Common myeloid progenitor, CD34-positive (primary cell): ENCODE measurements at places on chromosomes 11 and 22.
A peak's percentile ranks its signal among the peaks of the same experiment; 100 is the strongest.

DNA sequence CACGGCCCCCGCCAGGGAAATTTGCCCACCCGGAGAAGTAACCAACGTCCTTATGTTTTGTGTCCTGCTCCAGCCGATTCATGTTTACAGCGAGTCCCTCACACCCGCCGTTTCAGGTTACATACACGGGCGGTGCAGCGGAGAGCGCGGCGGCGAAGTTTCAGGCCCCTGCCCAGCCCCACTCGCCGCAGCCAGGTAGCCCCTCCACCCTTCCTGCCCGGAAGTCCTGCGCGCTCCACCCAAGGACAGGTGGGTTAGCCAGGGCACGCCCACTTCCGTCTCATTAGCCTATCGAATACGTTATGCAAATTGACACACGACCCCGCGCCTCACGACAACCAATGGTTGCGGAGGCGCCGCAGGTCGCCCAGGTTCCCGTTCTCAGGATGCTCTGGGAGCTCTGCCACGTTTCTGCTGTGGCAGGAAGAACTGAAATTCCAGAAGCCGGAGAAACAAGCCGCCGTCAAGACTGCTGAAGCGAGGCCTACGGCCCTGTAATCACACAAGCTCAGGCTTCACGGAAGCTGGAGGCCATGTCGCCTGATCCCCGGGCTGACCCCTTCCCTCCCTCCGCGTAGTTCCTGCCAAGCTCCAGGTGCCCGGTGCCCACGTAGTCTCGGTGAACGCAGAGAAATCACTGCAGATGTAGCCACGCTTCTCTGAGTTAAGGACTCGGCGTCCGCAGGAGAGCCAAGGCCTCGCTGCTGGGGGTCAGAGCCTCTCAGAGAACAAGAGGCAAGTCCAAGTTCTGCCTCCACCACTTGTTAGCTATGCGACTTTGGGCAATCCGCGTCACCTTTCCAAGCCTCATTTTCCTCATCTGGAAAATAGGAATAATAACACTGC is 22.4 kb upstream of the MYH9 start:
- H3K27me3 ChIP-seq: no peaks in the 10 kb centered on the region
- peak; percentile 80 for DNase-seq
- H3K4me1 ChIP-seq: peaks cover 7% of the 10 kb centered on the region

GRCh38 chr11:48025984-48026340 is 45.6 kb downstream of the PTPRJ start:
- DNase-seq: no peak
- no peak overlapping the region for H3K27ac ChIP-seq
- H3K36me3 ChIP-seq: no peaks in the 10 kb centered on the region
- H3K4me3 ChIP-seq: no peak overlapping the region
- H3K27me3 ChIP-seq: no peaks in the 10 kb centered on the region

DNA sequence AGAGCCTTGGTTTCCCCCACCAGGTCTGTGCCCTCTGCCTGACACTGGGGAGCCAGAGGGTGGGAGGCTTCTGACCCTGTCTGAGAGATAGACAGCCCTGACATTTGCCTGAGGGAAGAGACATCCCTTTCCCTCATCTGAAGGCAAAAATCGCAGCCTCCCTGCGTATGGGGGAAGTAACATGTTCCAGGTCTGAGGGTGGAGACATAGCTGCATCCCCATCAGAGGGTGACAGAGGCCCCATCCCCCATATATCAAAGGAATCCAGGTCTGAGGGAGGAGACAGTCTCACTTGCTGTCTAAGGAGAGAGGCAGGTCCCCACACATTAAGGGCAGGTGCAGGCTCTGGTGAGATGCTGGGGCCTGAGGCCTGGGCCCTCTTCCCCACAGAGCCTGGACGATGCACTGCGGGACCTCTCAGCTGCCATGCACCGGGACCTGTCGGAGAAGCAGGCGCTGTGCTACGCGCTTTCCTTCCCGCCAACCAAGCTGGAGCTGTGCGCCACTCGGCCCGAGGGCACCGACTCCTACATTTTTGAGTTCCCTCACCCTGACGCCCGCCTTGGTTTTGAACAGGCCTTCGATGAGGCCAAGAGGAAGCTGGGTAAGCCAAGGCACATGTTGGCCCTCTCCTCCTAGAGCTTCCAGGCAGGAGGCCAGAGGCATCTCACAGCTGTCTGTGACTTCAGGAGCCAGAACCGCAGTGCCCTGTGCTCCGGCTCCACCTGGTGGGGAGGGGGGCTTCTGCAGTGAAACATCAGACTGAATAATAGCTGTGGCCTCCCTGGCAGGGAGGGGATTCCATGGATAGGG is 16.1 kb upstream of the RELT start:
- H3K4me1 ChIP-seq: no peaks in the 10 kb centered on the region
- no peak for DNase-seq
- no peak overlapping the region for H3K27ac ChIP-seq

DNA sequence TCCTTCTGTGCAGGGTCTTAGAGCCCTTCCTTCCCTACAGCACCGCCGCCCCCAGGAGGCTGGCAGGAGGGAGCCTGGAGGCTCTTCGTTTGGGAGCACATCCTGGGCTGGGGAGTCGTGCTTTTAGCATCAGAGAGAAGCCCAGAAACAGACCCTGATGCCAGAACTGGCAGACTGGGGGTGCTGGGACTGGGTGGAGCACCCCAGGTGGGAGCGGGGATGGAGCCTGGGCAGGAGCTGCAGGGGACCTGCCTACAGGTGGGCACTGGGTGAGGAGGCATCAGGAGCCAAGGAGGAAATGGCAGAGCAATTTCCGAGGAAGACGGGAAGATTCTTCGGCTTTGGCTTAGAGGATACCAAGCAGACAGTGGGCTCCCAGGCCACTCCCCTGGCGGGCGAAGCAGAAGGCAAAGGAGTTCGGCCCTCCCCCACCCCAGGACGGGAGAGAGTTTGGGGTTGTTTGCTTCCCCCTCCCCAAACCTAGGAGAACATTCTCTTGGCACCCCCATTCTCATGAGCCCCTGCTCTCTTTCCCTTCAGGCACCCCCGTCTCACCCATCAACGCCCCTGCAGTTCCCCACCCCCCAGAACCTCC is 1.1 kb downstream of the SYT7 start:
- no peaks in the 10 kb centered on the region for H3K36me3 ChIP-seq
- H3K27ac ChIP-seq: no peak overlapping the region
- peaks cover 66% of the 10 kb centered on the region for H3K27me3 ChIP-seq
- H3K4me1 ChIP-seq: peaks cover 10% of the 10 kb centered on the region
- H3K4me3 ChIP-seq: no peak overlapping the region

- H3K4me3 ChIP-seq: no peak overlapping the region
- DNase-seq: peak; percentile 77
- no peaks in the 10 kb centered on the region for H3K36me3 ChIP-seq
Observed at GRCh38 chr11:134727204-134727603, 315.2 kb upstream of the B3GAT1 start.

DNA sequence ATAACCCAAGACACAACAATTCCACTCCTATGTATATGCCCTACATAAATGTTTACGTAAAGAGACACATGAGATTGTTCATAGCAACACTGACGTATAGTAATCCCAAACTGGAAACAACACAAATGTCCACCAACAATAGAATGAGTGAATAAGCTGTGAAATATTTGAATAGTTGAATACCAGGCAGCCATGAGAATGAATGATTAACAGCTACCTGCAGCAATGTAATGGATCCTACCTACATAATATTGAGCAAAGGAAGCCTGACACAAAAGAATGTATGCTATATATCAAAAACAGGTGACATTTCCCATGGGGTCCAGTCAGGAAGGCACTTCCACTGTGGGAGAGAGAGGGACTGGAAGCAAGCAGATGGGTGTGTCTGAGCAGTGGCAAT is 92.8 kb upstream of the LINC01488 start:
- no peaks in the 10 kb centered on the region for H3K4me1 ChIP-seq
- H3K27me3 ChIP-seq: no peaks in the 10 kb centered on the region
- DNase-seq: no peak
- H3K27ac ChIP-seq: no peak overlapping the region
- no peaks in the 10 kb centered on the region for H3K36me3 ChIP-seq

DNA sequence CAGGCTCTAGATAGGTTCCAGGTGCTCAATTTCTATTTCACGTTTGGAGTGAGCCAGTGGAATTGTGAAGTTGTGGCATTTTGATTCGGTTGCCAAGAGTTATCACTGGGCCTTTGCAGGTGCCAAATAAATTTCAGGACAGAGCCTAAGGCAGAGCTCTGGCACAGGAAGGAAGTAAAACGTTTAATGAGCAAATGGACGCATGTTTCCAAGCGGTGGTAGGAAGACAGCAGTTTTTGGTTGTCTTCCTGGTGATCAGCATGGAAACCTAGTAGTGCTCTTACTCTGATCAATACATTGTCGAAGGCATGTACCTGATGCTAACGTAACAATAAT is 452 bp downstream of the BIRC3 start:
- H3K36me3 ChIP-seq: no peaks in the 10 kb centered on the region
- peak overlapping the region; percentile 91 for H3K27ac ChIP-seq
- no peak for DNase-seq

DNA sequence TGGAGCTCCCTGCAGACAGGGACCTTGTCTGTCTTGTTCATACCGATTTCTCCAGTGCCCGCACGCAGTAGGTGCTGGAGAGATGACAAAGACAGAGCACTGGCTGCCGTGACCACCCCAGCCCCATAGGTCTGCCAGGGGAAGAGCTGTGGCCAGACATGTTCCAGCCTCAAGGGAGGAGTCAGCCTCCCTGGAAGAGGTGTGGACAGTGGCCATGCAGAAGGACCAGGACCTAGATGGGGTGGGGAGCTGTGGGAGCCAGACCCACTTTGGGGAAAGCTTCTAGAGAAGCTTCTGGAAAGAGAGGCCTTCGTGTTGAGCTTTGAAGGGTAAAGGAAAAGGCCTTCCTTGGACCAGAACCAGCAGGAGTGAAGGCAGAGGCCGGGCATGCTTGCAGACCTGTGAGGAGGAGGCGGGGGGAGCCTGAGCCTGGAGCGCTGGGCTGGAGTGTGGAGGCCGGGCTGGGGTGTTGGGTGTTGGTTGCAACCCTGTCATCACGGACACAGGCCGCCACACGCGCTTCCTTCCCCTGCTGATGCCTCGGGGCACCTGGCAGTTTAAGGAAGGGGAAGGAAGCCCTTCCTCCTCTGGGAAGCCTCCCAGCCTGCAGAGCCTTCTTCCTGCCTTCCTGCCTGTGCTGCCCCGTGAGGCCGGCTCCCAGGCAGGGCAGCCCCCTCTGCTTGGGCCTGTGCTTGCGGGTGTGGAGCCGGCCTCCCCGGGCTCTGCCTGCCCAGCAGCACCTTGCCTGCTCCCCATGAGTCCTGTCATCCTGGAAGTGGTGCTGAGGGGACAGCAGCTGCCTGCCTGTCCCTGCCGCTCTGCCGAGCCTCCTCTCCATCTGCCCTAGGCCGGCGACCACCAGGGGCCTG is 12.3 kb downstream of the RELT start:
- no peak for DNase-seq
- no peaks in the 10 kb centered on the region for H3K36me3 ChIP-seq
- H3K4me1 ChIP-seq: peaks cover 72% of the 10 kb centered on the region
- no peaks in the 10 kb centered on the region for H3K27me3 ChIP-seq
- H3K27ac ChIP-seq: peak overlapping the region; percentile 27

- no peak overlapping the region for H3K27ac ChIP-seq
- H3K27me3 ChIP-seq: no peaks in the 10 kb centered on the region
- no peaks in the 10 kb centered on the region for H3K36me3 ChIP-seq
- H3K4me3 ChIP-seq: no peak overlapping the region
Observed at GRCh38 chr11:41289408-41289807, 170.0 kb downstream of the LRRC4C start.

DNA sequence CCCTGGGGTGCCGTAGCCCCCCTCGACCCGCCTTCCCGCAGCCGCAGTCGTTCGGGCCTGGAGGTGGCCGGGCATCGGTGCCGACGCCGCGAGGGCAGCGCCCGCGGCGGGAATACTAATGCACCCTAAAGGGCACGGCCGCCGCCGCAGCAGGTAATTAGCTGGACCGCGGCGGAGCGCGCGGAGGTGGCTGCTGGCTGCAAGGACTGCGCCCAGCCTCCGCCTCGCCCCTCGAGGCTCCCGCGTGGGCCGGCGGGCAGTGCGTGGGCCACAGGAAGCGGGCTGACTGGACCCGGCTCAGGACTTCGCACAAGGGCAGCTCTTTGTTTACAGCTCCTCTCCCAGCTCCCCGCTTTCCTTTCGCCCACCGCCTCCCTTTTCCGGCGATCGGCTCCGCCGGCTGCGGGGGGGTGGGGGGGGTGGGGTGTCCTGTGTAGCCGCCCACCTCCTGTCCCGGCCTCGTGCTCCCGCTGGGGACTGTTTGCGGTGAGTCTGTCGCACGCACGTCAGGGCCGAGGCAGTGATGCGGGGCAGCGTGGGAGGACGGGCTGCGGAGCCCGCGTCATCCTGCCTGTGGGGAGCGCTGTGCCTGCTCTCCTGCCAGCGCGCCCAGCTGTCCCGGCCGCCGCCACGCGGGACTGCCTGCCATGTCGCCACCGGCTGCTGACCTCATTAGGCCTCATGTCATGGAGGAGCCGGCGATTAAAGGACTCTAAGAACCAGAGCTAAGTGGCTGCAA is 53.2 kb downstream of the GRIK4 start:
- H3K4me3 ChIP-seq: no peak overlapping the region
- peaks cover 17% of the 10 kb centered on the region for H3K27me3 ChIP-seq
- peak; percentile 65 for DNase-seq
- no peak overlapping the region for H3K27ac ChIP-seq

DNA sequence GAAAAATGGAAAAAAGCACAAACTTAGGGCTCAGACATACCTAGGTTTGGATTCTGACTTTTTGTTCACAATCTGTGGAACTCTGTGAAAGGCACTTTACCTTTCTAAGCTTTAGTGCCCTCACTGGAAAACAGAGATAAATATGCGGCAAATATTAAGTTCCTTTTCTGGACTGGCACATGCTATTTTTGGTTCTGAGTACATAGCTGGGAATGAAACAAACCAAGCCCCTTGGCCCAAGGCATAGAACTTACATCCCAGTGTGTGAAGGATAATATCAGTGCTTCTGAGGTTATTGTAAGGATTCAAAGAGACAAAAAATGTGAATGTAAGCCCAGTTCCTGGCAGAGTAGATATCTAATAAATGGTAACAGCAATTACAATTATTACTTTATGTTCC is 227.5 kb downstream of the ADAMTS15 start:
- H3K27ac ChIP-seq: no peak overlapping the region
- no peaks in the 10 kb centered on the region for H3K36me3 ChIP-seq
- H3K4me3 ChIP-seq: no peak overlapping the region
- no peaks in the 10 kb centered on the region for H3K27me3 ChIP-seq
